ENCODE measurements at places on chromosomes 12 and 14. TPM values are rescaled to one million over a fixed set of nuclear protein-coding genes. Genes with fewer than 3 reads are reported as not detected.

RFX4 gene
- polyA plus RNA-seq = 5.7 TPM

TNS2 gene
- not detected for polyA plus RNA-seq

TAS2R8 gene
- polyA plus RNA-seq = not detected

TMEM229B gene
- polyA plus RNA-seq = 2.0 TPM

INHBC gene
- polyA plus RNA-seq = not detected

IL26 gene
- not detected for polyA plus RNA-seq

BICDL1 gene
- 5.6 TPM for polyA plus RNA-seq

PTHLH gene
- 31.3 TPM for polyA plus RNA-seq

SP1 gene
- polyA plus RNA-seq = 2.2 TPM

AMHR2 gene
- not detected for polyA plus RNA-seq

MYO1H gene
- polyA plus RNA-seq = not detected

RAPGEF3 gene
- polyA plus RNA-seq = 0.04 TPM

HOXC11 gene
- not detected for polyA plus RNA-seq

FBRSL1 gene
- 0.17 TPM for polyA plus RNA-seq

PRB2 gene
- not detected for polyA plus RNA-seq

IGFBP6 gene
- polyA plus RNA-seq = 17.2 TPM

PAH gene
- 4.4 TPM for polyA plus RNA-seq

CABP1 gene
- 13.1 TPM for polyA plus RNA-seq

GPRC5A gene
- not detected for polyA plus RNA-seq

CMKLR1 gene
- polyA plus RNA-seq = not detected

SSPN gene
- 4.0 TPM for polyA plus RNA-seq

SLC7A8 gene
- 22.0 TPM for polyA plus RNA-seq

NFATC4 gene
- polyA plus RNA-seq = 0.81 TPM

RIMBP2 gene
- polyA plus RNA-seq = 7.0 TPM

KLHL28 gene
- 24.1 TPM for polyA plus RNA-seq

GPD1 gene
- 3.1 TPM for polyA plus RNA-seq

CISTR gene
- not detected for polyA plus RNA-seq

FRS2 gene
- polyA plus RNA-seq = 10.1 TPM

IFI27 gene
- 29.9 TPM for polyA plus RNA-seq

SPATS2 gene
- 17.9 TPM for polyA plus RNA-seq

SPIC gene
- not detected for polyA plus RNA-seq

INSM2 gene
- 5.3 TPM for polyA plus RNA-seq

RNF31 gene
- polyA plus RNA-seq = 28.7 TPM

RNASE7 gene
- not detected for polyA plus RNA-seq

NFE2 gene
- not detected for polyA plus RNA-seq

MOK gene
- 24.9 TPM for polyA plus RNA-seq

NGB gene
- polyA plus RNA-seq = 0.59 TPM

OTX2 gene
- polyA plus RNA-seq = not detected

TAS2R19 gene
- 2.3 TPM for polyA plus RNA-seq

LRCOL1 gene
- polyA plus RNA-seq = not detected

MIP gene
- 0.51 TPM for polyA plus RNA-seq

LALBA gene
- polyA plus RNA-seq = not detected

RABGGTA gene
- 13.6 TPM for polyA plus RNA-seq

PPP4R4 gene
- 101 TPM for polyA plus RNA-seq

PXN gene
- polyA plus RNA-seq = 0.21 TPM

SPX gene
- 1.6 TPM for polyA plus RNA-seq

KLHL33 gene
- 0.16 TPM for polyA plus RNA-seq

DIO2 gene
- polyA plus RNA-seq = 0.78 TPM
